Renal cortical epithelial cell (primary cell): ENCODE measurements at places on chromosomes 5 and 9.

DNA sequence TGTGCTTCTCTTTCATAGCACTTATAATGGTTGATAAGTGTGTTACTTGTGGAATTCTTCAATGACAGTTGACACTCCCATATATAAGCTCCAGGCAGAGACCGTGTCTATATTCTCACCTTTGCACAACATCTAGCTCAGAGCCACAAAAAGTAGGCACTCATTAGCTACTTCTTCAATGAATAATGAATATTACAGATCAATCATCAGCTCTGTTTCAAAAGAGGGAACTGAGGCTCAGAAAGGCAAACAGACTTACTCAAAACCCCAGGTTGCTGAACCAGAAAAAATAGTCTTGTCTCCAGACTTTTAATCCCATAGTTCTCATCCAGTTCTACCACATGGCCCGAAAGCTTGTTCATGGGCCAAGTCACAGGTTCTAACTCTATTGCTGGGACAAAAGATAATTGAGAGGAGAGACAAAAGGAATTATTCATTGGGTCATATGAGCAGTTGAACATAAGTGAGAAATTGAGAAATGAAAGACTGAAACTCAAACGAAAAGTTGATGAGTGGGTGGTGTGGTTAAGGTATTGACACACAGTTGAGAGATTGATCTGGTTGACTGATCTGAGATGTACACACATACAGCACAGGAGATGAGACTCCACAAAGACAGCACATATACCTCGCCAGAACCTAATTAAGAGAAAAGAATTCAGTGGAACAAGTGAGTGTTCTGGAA lies 381.6 kb downstream of the EFNA5 start:
- peak; percentile 90 for DNase-seq

DNA sequence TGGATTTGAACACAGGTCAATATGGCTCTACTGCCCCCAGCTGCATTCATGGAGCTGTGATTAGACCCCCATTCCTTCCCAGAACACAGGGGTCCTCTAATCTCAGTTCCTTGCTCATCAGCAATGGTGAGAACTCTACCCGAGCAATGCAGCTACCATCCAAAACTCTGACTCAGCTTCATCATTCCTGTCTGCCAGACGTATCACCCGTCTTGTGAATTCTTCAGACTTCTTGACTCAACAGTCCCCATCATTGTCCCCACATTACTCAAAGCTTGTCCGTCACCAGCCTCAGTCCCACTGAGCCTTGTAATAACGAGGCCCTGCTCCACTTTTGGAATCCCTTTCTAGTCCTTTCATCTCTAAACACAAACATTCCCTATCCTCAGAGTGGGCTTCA lies 36.3 kb upstream of the STX17 start:
- no peak for DNase-seq

DNA sequence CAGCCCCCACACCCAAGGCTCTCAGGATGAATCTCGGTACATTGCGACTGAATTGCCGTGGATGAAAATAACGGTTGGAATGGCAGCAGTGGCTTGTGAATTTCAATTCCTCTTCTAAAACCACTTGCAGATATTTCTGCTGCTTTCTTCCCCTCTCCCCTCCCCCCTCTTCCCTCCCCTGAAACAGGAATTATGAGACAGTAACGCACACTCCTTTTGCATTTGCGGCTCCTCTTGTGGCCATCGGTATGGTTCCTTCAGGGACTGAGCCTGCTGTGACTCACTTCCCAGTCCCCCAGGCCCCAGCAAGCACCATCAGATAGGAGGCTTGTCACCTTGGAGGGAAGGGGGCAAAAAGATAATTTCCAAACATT lies 9.7 kb downstream of the DCANP1 start:
- no peak for DNase-seq

DNA sequence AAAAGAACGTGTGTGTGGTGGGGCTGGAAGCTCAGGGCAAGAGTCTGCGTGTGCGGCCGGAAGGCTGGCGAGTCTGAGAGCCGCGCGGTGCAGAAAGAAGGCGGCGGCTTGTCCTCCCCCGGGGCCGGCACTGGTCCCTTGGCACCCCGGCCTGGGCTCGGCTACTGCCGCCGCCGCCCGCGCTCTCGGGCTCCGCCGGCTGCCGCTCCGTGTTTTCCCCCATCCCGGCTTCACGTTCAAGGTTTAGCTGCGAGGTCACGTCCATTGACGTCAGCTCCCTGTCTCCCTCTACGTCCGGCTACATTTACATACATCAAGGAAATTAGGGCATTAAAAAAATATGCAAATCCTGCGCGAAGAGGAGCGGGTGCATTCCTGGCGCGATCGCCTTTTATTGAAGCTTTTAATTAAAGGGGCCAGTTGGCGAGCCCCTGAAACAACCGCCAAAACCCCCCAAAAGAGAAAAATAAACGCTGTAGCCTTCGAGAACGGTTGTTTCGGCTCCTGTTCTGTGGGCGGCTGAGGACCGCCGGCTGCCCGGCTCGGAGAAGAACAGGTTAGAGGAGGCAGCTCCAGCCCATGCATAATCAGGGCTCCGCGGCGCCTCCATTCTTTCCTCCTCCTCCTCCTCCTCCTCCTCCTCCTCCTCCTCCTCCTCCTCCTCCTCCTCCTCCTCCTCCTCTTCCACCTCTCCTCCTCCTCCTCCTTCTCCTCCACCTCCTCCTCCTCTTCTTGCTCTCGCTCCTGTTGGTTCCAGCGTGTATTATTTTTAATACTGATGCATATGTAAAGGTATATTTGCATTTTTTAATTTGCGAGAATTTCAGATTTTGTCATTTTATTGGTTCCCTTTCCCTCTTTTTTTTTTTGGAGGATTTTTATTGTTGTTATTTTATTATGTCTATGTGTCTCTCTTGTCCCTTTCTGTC lies 207.0 kb downstream of the MEF2C start:
- no peak for DNase-seq

DNA sequence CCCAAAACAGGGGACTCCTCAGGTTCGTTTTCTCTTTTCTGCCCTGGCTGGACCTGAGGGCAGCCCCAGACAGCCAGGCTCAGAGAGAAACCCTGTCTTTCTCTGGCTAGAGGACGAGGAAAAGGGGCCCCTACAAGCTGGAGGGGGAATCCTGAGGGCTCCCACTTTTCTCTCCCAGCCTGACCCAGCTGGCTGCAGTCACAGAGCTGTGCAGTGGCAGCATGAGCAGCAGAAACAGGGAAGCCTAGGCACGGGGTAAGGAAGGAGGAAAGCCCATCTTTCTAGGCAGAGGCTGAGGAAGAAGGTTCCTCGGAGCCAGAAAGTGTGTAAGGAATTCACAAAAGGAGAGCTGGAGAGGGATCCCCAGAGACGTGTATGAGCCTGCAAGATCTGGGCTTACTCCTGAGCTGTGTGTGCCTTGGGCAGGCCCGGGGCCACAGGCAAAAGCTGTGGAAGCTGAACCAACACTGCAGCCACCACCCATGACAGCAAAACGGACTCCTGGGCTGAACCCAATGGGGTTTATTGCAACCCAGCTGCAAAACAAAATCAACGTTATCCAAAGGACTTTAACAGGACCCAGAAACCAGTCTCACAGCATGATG lies 16.2 kb downstream of the CAMSAP1 start:
- DNase-seq = no peak

- no peak for DNase-seq
Measured at GRCh38 chr5:64971513-64971912, 202.8 kb downstream of the CWC27 start.

GRCh38 chr9:113934829-113935676 lies 58.9 kb downstream of the ZNF618 start:
- DNase-seq = no peak

DNA sequence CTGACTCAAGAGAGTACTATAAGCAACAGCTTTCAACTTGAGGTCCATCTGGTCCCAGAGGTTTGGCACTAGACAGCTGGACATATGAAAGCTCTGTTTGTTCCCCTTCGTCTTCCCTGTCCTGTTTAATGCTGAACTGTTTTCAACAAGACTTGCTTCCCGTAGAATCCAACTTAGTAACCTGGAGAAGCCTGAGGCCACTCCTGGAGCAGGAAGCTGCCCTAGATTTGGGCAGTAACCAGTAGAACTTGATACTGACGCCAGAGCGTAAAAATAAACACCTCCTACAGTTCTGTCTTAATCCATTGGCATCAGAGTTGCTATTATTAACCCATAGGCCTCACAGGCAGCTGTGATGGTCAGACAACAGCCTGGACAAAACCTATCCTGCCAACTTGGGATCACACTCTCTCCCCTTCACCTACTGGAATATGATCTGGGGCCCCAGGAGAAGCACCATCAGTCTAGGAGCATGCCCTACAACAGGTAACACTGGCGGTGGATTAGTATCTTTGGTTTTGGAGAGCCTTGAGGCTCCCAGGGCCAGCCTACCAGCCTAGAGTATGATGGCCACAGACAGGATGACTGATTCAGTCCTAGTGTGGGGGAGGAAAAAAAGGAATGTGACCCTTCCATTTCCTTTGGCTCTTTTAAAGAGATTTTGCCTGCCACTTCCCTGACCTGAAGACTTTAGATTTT lies 29.2 kb downstream of the RUSC2 start:
- peak; percentile 74 for DNase-seq

- DNase-seq = no peak
Measured at GRCh38 chr5:5941486-5941885, 436.9 kb downstream of the MED10 start.

GRCh38 chr5:96125231-96125891 lies 163.7 kb upstream of the ELL2 start:
- peak; percentile 65 for DNase-seq

DNA sequence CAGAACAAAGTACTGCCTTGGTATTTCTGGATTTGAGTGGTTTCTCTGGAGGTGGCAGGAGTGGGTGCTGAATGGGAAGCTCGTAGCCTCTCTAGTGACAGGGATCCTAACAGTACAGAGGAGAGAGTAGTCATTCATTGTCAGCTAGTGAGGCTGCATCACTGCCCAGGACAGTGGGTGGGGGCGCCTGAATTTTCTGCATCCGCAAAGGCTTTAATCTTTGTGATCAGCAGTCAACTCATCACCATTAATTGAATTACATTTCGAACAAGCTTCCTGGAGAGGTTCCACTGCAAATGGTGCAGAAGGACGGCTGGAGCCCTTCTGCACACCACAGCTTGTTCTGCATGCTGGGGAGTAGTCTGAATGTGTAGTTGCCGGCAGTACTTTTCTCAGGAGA lies 77.5 kb downstream of the HSPA4 start:
- DNase-seq = no peak
